Stimulated activated CD8-positive, alpha-beta memory T cell treated with anti-CD3 and anti-CD28 coated beads, Interleukin-7, amount 100 ng/mL, for 1 hour (primary cell): ENCODE measurements at places on chromosomes 2 and 18.

DNA sequence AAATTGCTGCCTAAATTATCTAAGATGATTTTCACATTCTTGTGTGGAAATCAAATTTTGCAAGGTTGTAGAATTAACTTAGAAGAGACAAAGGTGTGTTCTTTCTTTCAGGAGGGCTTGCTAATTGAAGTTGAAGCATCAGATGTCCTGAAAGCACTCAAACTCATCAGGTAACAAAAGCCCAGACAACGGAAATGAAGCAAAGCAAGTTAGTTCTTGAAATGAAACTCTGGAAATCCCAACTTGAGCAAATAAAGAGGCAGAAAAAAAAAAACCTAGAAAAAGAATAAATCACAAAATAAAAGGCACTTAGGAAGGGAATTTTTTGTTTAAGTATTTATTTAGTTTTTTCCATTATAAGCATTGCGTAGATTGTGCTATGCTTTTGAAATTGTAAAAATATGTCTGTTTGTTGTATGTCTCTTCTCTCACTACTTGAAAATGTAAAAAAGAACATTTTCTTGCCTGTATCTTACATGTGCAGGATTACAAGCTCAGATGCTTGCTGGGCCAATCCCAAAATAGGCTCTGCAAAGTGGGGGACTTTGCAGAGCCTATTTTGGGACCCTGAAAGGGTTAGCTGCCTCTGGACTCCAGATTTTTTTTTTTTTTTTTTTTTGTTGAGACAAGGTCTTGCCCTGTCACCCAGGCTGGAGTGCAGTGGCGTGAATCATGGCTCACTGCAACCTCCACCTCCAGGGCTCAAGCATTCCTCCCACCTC is 46.7 kb downstream of the FAM161A start:
- DNase-seq: no peak

DNA sequence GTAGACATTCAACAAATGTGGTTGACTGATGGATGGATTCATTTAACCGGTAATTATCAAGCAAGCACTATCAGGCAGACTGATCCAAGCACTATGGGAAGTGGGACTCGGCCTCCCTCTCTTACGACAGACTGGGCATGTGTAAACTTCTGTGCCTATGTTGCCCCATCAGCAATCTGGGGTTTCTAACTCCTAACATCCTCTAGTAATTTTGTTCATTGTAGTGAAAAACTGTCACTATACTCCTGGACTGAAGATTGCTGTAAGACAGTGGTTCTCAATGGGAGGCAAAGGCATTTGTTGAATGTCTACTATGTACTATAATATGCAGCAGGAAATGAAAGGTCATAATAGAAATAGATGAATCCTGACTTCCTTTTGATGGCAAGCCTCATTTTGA is 51.2 kb upstream of the CREB1 start:
- DNase-seq: no peak

GRCh38 chr18:76463358-76463757 is 31.7 kb downstream of the ZNF516 start:
- no peak for DNase-seq

DNA sequence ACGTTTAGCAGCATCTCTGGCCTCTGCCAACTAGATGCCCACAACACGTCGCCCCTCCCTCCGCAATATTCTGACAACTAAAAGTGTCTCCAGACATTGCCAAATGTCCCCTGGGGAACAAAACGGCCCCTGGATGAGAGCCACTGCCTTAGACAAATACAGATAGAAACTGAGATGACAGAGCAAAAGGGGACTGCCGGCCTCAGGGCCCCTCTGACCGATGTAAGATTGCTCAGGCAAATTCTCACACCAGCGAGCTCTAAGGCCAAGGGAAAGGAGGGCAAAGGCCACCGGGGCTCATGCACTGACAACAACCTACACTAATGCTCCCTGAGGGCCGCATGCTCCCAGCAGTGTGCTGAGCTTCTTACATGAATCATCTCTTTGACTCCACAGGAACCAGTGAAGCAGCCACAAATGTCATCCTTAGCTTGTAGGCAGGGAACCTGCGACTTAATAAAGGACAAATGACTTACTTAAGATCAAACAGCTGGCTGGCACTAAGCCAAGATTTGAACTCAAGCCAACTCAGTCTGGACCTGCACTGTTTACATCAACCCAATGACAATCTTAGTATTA is 228.5 kb downstream of the TTC32 start:
- no peak for DNase-seq

GRCh38 chr18:45026162-45026561 is 345.5 kb downstream of the SETBP1 start:
- DNase-seq: no peak

DNA sequence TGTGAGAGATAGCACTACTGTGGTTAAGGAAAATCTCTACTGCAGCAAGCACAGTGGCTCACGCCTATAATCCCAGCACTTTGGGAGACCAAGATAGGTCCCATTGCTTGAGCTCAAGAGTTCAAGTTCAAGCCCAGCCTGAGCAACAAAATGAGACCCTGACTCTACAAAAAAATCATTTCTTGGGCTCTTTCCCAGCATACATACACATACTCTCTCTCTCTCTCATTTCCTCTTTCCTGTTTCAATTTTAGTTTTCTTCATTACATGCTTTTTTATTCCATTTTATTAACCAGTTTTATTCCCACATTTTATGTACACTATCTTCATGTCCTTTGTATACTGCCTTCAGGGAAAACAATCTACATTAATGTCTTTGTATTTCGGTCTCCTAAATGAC is 14.6 kb downstream of the WDR33 start:
- no peak for DNase-seq

DNA sequence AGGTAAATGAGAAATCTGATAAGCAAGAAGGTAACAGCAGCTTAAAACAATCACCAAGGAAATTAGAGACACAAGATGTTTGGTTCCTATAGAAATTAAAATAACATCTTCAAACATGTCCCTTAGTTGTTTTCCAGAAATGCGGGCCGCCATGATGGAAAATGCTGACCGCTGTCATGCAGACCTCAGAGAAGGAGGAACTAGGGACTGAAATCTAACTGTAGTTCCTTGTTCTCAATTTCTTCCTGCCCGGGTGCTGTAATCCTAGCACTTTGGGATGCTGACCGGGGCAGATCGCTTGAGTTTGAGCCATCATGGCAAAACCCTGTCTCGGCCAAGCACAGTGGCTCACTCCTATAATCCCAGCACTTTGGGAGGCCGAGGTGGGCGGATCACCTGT is 51.1 kb downstream of the TEX51 start:
- no peak for DNase-seq

- no peak for DNase-seq
Observed at GRCh38 chr2:60333264-60333663, 220.2 kb downstream of the BCL11A start.

DNA sequence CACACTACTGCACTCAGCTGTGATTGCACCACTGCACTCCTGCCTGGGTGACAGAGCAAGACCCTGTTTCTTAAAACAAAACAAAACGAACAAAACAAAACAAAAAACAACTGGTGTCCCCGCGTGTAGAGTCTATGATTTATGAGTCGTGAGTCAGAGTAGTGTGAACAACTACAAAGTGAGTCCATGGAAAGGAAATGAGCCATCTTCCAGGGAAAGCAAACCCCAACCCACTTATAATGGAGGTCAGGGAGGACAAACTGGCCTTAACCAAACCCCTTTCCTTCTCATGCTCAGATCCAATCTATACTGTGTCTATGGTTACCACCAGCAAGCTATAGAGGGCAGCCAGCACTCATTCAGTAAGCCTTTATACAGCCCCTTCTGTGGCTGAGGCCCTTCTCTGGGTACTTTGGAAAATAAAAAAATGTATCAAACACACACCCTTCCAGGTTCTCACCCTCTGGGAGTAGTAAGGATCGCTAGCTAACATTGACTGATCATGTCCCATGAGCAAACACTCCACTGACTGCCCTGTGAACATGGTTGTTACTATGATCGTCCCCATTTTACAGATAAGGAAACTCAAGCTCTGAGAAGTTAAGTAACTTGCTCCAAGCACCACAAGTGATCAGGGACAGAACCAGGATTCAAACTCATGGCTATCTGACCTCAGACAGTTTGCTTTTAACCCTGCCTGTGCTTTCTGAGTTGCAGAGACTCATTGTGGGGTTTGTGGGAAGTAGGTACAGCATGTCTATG is 24.7 kb upstream of the COLEC12 start:
- no peak for DNase-seq

- no peak for DNase-seq
Observed at GRCh38 chr2:7264791-7265190, 347.6 kb downstream of the RNF144A start.

GRCh38 chr2:200862532-200863000 is 1.9 kb downstream of the CLK1 start:
- DNase-seq: no peak

GRCh38 chr2:71526975-71527374 is 73.6 kb downstream of the DYSF start:
- DNase-seq: no peak

DNA sequence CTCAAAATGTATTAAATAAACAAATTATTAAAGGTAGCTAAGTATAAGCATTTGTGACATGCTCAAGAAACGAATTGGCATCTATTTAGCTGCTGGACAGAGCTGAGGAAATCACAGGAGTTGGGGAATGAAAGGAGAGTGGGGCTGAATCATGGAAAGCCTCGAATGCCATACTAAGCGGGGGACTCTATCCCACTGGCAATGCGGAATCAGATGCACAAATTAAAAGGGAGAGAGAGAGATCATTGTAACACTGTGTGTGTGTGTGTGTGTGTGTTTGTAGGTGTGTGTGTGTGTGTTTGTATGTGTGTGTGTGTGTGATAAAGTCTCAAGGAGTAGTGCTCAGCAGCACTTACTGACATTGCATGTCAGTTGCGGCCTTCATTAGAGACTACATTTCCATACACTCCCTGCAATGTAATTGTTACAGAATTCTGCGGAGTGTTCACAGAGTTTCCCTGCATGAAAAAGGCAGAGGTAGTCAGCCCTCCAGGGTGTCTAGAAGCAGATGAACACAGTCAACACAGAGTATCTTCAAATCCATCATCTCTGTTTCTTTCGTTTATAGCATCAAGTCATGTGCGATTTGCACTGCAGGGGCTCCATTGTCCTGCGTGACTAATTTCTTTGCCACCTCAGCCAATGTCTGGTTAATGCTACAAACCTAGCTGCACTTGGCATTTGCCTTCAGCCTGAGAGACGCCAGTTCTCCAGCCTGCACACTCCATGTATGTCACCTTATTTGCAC is 111.7 kb upstream of the CYRIA start:
- DNase-seq: no peak

DNA sequence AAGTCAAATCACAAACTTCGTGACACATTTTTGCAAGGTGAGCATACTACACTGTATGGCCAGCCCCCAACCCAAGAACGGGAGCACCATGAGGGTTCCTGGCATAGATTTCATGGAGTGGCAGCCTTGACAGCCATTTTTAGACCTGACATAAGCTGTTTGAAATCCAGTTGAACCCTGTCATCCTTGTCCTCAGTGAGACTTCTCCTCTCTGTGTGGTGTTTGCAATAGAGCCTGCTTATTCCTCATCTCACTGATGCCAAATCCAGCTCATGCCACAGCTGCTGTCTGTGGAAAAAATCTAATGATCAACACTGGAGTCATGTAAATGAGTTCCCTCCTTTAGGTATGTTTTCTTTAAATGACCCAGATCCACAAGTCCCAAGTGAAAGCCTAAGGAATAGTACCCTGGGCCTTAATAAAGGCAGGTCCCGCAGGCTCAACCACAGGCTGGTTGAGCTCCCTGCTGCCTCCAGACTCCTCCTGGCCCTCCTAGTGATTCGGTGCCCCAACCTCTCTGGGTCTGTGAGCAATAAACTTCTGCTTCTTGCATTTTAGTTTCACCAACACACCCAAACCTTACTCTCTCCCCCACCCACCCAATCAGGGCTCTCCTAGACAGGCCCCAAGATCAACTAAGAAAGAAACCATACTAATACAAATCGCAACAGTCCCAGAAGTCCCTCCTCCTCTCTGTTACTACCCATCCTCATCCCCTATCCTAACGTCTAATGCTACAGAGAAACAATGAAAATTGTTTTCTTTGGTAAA is 8.4 kb upstream of the CREG2 start:
- no peak for DNase-seq

DNA sequence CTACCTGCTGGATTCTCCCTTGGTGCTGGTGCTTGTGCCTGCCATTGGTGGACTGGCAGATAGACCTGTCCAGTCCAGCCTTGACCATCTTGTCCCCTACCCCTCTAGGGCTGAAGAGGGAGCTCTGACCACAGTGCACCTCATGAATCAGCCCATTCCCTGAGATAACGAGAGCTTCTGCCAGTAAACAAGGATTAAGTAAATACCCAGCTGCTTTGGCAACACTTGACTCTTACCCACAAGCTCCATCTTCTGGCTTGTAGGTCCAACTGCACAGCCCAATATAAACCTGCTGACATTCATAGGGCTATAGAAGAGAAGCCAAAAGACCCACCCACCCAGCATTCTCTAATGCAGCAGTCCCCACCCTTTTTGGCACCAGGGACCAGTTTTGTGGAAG is 186.4 kb downstream of the PIK3C3 start:
- DNase-seq: no peak

- no peak for DNase-seq
Observed at GRCh38 chr18:9150121-9150520, 13.5 kb downstream of the ANKRD12 start.

DNA sequence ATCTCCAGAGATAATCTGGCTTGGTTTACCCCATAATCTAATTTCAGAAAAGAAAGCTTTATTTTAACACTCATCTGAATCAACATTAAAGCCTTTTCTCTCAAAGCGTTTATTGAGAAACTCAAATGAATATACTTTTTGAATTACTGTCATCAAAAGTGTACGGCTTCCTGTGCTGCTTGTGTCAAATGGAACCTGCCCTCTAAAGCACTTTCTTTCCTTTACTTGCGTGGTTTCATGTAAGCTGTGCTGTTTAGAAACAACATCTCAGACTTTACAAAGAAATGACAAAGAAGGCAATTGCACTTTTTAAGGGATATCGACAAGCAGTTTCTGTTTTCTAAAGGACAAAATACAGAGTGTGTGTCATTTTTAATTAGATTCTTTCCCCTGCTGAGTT is 35.1 kb downstream of the CYBRD1 start:
- DNase-seq: no peak

DNA sequence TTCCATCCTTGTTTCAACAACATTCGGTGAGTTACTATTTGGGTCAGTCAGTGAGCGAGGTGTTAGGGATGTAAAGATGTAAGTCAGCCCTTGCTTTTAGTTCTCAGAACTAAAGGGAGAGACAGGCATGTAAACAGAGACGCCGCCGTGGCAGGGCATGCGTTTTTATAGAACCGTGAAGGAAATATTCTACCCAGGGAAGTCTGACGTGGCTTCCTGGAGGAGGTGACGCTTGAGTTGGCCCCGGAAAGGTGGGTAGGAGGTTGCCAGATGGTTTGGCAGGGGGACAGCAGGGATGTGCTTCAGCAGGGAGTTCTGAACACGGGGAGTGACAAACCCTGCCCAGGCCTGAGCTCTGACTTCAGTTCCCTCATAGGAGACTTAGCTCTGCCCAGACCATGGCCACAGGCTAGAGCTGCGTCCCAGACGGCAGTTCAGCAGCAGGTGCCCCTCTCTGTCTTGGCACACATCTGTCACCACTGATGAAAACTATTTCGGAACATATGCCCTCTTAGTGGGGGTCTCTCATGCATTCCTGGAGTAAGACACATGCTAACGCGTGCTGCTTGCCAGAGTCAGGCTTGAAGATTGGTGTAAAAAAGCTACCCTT is 23.4 kb upstream of the RPL31 start:
- no peak for DNase-seq
